ENCODE measurements at places on chromosomes 2 and 18. TPM values are rescaled to one million over a fixed set of nuclear protein-coding genes. Genes with fewer than 3 reads are reported as not detected.

FAM237A gene
- not detected for total RNA-seq

SLC4A5 gene
- total RNA-seq: 0.41 TPM

ELOA2 gene
- total RNA-seq: not detected

CD8A gene
- 0.34 TPM for total RNA-seq

UGT1A3 gene
- total RNA-seq: 0.13 TPM

APCDD1 gene
- not detected for total RNA-seq

CYTIP gene
- total RNA-seq: not detected

BMP10 gene
- not detected for total RNA-seq

IFT172 gene
- 8.3 TPM for total RNA-seq

TTC39C gene
- total RNA-seq: 13.9 TPM

POTEI gene
- not detected for total RNA-seq
